ENCODE measurements at places on chromosomes 4 and X.

DNA sequence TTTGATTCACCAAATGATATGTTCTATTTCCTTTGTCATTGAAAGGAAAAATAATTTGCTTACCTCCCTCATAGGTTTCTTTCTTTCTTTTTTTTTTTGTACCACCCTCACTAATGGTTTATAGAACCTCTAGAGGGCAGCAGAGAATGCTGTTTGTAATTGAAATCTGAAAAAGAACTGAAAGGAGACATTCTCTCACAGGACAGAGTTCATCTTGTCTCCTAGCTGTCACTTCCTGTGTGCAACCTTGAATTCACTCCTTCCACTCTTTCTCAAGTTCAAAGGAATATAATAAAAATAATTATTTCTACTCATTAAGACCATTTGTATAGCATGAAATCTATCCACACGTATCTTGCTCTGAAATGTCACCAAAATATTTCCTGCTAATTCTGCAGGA, 51.0 kb downstream of the GUCY1B1 start:
- DNase-seq: no peak

- no peak for DNase-seq
These were observed 51.2 kb upstream of the EDA start for GRCh38 chrX:69564665-69565064.

GRCh38 chr4:124854968-124855367, 142.4 kb upstream of the ANKRD50 start:
- DNase-seq: no peak

DNA sequence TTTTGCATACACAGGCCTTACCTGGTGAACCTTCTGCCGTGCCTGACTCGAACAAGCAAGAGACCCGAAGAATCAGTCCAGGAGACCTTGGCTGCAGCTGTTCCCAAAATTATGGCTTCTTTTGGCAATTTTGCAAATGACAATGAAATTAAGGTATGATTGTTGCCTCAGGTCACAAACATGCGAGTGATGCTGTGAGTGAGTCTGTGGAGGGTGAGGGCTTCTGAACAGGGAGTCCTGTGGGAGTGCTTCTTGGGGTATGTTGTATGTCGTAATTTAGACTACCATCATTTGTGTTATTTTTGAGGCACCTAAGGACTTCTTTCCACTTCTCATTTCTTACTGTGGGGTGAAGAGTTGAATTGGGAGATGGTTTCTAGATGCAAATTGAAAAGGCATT, 32.8 kb downstream of the HTT start:
- no peak for DNase-seq

- DNase-seq: no peak
These were observed 709 bp downstream of the GPAT3 start for GRCh38 chr4:83536362-83537272.

- no peak for DNase-seq
These were observed 74.4 kb downstream of the FTHL17 start for GRCh38 chrX:30997411-30997810.

DNA sequence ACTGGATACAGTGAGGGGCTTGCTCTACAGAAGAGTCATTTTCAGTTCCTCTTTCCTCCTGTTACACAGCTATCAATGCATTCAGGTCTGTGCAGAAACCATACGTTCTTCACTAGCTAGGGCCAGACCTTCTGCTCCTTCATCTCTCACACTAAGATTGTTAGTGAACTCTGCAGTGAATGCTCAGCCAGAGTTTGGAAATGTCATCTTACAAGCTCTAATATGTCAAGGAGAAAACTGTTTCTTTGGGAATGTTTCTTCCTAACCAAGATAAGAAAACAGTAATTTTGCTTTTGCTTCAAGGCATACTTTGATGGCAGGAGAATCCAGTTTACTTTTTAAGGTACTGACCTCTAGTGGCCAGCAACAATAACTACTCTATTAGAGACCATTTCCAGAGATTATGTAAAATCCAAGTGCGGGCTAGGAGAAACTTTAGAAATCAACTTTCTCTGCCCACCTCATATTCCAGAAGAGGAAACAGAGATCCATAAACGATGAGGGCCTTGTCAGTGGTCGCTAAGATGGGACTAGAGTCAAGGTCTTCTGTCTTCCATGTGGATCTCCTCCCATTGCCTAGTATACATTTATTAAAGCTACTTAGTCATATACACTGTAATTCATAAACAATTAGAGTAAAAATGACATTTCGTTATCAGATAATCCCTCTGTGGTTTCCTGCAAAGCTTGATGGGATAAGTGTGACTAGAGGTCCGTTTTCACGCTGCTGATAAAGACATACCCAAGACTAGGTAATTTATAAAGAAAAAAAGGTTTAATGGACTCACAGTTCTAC, 12.1 kb upstream of the CC2D2A start:
- no peak for DNase-seq

GRCh38 chr4:9771034-9771433, 10.4 kb upstream of the DRD5 start:
- no peak for DNase-seq

DNA sequence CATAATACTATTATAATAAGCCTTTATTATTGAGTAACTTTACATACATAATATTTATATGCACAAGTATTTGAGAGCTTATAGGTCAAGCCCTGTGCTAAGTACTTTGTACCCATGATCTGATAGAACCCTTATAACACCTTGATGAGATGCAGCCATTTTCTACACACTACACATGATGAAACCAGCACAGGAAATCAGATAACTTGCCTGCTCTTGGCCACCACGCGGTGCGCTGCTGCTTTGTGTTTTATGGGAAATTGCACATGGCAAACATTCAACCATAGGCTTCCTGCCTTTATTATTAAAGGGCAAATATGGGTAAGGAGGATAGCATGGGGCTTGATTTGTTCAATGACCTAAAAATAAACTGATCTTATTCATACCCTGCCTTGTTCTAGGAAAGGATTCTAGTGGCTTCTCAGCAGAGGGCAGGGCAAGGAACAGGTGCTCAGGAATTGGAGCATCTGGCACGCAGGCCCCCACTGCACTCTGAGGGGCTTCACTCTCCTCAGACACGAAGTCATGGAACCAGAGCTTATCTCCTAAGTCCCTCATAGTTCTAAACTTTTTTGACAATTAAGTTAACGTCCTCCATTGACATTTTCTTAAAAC, 31.6 kb upstream of the NAP1L5 start:
- no peak for DNase-seq

GRCh38 chr4:13876131-13876530, 248.6 kb upstream of the BOD1L1 start:
- no peak for DNase-seq

GRCh38 chr4:75715105-75715799, 9.1 kb upstream of the USO1 start:
- DNase-seq: no peak

- no peak for DNase-seq
These were observed 127.9 kb downstream of the TACR3 start for GRCh38 chr4:103591841-103592240.

GRCh38 chr4:80071604-80072227, 1.3 kb downstream of the ANTXR2 start:
- DNase-seq: no peak

GRCh38 chr4:54556051-54556450, 101.7 kb upstream of the KIT start:
- DNase-seq: no peak

- DNase-seq: no peak
These were observed 694.4 kb upstream of the FAM241A start for GRCh38 chr4:111450867-111451266.

GRCh38 chrX:38661103-38661441, 99.7 kb downstream of the TSPAN7 start:
- DNase-seq: no peak

DNA sequence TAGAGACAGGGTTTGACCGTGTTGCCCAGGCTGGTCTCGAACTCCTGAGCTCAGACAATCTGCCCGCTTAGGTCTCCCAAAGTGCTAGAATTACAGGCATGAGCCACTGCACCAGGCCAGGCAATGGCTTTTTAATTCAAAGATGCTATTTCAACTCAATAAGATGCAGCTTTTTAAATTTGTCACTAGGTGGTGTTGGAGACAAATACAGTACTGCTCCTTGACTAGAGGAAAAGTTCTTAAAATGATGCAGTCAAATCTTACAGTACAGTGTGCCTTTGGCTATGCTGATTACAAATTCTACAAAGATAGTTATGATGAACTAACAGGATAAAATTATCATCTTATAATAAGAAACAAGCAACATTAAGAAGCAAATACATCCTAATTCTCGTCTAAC, 441.1 kb downstream of the KCNIP4 start:
- DNase-seq: no peak

DNA sequence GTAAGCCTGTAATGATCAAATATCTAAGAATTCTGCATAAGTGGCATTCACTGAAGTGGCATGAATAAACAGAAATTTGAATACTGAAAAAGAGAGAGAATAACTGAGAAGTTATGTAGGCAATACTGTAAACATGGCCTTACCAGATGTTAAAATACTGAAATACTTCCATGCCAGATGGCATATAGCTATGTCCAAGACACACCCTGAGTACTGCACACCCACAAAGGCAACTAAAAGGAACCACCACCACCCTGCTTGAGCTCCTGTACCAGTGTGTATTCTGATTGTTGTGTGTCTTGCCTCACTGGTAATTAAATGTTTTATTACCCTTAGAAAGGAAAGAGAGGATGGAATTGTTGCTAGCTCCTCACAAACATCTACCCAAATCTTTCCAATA, 192.1 kb downstream of the ADAMTS3 start:
- no peak for DNase-seq

DNA sequence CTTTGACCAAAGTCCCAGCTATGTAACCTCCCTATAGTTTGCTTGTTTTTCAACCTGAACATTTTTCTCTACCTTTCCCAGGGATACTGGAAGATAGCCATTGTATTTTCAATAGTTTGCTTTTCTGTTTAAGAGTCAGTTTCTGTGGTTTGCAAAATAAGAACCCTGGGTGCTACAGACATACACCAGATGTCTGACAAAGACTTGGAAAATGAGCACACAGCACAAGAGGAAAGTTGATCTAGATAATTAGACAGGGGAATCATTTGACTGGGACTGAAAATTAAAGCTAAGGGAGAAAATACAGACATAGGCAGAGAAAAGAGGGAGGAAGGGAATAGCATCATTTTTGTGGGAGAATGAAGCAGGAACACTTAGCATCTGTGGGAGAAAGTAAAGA, 218.3 kb upstream of the CNKSR2 start:
- DNase-seq: no peak
